ENCODE measurements at places on chromosomes 5 and 9. TPM values are rescaled to one million over a fixed set of nuclear protein-coding genes. Genes with fewer than 3 reads are reported as not detected.

DNA sequence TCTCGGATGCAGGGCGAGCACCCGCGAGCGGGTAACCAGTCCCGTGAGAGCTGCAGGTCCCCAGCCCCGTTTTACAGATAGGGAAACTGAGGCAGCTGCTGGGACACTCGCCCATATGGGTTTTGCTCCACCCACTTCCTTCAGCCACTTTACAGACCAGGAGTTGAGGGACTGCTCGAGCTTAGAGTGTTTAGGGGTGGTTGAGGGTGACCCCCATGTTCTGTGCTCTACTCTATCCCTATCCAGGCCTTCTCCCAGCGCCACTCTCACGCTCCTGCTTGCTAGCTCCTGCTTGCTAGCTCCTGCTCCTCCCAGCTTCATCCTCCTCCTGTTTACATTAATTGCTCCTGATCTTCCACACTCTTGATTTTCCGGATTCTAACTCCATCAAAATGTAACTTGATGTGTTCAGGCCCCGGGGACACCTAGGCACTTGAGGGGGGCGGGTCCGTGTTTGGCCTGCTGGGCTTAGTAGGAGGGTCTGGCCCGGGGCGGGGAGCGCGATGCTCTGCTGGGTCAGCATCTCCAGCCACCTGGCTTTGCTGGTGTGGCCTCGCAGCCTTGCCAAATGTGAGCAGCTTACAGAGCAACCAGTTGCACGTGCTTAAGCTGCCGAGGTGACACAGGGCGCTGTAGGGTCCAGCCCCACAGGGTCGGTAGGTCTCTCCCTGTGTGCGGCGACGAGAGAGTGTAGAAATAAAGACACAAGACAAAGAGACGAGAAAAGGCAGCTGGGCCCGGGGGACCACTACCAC, 1.5 kb upstream of the PTGES2 start:
- DNase-seq: no peak

Gene NTRK2
- not detected for total RNA-seq

Gene CCDC192
- total RNA-seq: not detected

Gene CDKN2B
- total RNA-seq: 9.8 TPM

GRCh38 chr9:115088860-115089259, 29.1 kb downstream of the TNC start:
- DNase-seq: no peak

Gene SMIM33
- not detected for total RNA-seq

- DNase-seq: no peak
These were observed 397.8 kb downstream of the MED10 start for GRCh38 chr5:5980538-5980895.

GRCh38 chr5:157511651-157512644, 51.9 kb downstream of the NIPAL4 start:
- peak; percentile 66 for DNase-seq

GRCh38 chr5:56369361-56369811, 136.3 kb upstream of the ANKRD55 start:
- no peak for DNase-seq

Gene BAAT
- total RNA-seq: 0.25 TPM

Gene OTULIN
- 25.7 TPM for total RNA-seq

GRCh38 chr5:10328323-10328722, 20.6 kb upstream of the CMBL start:
- DNase-seq: no peak

DNA sequence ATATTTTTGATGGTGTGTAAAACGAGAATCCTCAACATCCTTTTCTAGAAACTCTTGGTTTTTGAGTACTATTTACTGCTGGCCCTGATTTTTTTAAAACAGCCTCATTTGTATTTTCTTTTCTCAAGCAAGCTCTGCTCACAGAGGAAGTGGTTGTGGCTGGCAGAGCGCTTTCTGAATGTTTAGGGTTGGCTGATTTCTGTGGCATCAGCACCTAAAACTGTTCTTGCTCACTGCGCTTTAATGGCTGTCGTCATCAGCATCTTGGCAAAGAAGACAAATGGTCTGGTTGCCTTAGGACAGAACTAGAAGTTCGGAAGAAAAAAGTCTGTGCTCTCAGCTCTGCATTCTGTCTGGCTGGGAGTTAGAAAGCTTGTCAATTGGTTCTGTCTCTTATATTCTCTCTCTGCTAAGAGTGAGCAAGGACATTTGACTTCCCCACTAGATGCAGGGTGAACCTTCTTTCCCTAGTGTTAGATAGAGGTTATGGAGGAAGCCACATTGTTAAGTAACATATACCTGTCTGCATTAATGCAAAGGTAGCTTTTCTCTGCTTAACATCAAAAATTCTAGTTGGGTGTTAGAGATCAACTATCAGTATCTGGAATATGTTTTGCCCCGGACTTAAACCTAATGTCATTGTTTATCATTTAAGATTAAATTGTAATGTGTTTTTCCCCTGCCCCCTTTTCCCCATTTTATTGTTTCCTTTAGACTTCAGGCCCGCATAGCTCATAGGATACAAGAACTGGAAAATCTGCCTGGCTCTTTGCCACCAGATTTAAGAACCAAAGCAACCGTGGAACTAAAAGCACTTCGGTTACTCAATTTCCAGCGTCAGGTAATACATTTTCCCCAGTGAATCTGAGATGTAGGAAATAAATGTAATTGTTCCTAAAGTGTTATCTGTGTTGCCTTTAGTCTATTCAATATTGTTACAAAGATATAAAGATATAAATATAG, 39.0 kb downstream of the SMARCA2 start:
- no peak for DNase-seq

GRCh38 chr9:19498015-19498414, 89.2 kb downstream of the ACER2 start:
- DNase-seq: no peak

Gene PCDHB4
- total RNA-seq: not detected

- no peak for DNase-seq
These were observed 7.3 kb downstream of the ECM2 start for GRCh38 chr9:92528522-92528849.

DNA sequence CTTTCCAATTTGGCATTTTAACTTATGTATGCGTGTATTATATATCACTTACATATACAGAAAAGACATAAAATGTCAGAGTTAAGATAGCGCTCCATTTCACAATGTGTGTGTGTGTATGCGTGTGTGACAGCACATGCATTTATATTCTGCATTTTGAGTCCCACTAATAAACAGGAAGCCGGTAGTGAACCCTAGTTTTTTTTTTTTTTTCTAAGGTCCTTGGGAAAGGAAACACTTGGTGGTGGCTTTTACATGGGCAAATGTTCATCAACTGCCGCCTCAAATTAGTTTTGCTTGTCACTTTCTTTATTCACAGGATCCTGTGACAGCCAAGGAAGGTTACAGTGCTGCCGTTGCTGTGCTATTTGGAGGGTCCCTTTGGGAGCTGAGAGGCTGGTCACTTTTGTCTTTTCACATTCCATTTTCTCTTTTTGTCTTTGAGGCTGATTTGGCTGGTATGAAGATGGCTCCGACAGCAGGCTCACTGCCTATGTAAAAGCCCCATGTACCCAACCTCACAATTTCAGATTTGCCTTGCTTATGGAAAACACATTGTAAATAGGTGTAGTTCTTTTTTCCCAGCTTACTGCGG, 298.9 kb downstream of the CSNK1G3 start:
- DNase-seq: no peak

DNA sequence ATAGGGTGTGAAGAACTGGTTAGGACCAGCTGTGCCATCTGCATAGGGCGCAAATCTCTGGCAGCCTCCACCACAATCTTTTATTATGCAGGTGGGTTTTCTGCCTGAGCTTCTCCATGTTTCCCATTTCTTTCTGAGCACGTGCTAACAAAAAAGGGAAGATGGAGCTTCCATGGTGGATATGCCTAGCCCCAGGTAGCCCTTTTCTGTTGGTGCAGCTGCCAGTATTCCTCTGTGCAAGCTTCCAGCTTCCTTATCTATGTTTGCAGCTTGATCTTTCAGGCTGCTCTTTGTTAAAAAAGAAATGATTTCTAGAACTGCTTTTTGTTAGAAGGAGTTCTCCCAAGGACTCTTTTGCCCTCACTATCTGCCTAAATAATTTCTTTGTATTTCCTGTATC, 95.0 kb upstream of the EPB41L4A start:
- DNase-seq: no peak

Gene CDC26
- 22.0 TPM for total RNA-seq

Gene SLC25A46
- total RNA-seq: 25.9 TPM

Gene PCDH12
- 0.02 TPM for total RNA-seq

- no peak for DNase-seq
These were observed 19.0 kb upstream of the PHF19 start for GRCh38 chr9:120895951-120896350.

GRCh38 chr5:133147411-133147810, 95.6 kb downstream of the HSPA4 start:
- no peak for DNase-seq

GRCh38 chr5:178577944-178578343, 12.2 kb downstream of the COL23A1 start:
- DNase-seq: no peak

DNA sequence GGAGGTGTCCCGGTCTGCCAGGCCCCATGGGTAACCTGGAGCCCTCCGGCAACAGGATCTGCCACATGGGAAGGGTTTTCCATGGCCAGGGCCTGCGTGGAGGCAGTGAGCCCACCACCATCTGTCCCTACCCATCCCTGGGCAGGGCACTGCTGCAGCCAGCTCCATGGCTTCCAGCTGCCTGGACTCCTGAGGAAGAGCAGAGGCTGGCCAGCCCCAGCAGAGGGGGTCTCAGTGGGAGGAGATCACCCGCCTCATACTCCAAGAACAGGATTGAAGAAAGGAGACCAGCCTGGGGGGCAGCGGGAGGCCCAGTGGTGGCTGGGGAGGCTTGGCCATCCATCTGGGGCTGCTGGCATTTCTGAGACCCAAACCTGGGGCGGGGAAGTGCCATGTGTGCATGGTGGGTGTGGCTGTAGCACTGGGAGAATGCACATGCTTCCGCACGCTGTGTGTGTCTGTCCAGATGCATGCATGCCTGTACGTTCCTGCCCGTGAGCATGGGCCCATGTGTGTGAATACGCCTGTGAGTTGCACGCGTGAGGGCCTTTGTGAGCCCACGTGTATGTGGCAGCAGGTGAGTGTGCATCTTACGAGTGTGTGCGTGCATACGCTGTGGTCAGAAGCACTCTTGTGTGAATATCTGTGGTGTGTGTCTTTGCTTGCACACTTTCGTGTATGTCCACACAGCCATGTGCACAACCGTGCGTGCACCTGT, 78.5 kb downstream of the LMX1B start:
- no peak for DNase-seq
